Bladder microvascular endothelial cell (primary cell): ENCODE measurements at places on chromosomes 12 and 14. TPM values are rescaled to one million over a fixed set of nuclear protein-coding genes. Genes with fewer than 3 reads are reported as not detected.

Gene C14orf132
- total RNA-seq, result 3.2 and 4.5 TPM in 2 replicates

Gene NFKBIA
- total RNA-seq, result 125 and 202 TPM in 2 replicates

Gene REP15
- 0.97 and 12.6 TPM in 2 replicates for total RNA-seq

Gene CLEC1A
- total RNA-seq, result 22.3 and 28.0 TPM in 2 replicates

Gene SUOX
- total RNA-seq, result 6.5 and 12.3 TPM in 2 replicates

Gene KRT78
- total RNA-seq, result not detected in 2 replicates

Gene ACOT6
- total RNA-seq, result not detected in 2 replicates

Gene SERPINA4
- not detected in 2 replicates for total RNA-seq

Gene C12orf60
- total RNA-seq, result 1.1 and 1.3 TPM in 2 replicates

Gene CFAP251
- total RNA-seq, result 1.1 and 5.9 TPM in 2 replicates

Gene RIPK3
- total RNA-seq, result 4.9 TPM in 2 replicates

Gene SPIC
- not detected in 2 replicates for total RNA-seq

Gene CMKLR1
- under 0.01 TPM in 1 of 2 replicates, not detected in the other for total RNA-seq

Gene LHX5
- total RNA-seq, result not detected in 2 replicates

Gene ATP5F1B
- total RNA-seq, result 463 and 484 TPM in 2 replicates

Gene CRIP1
- 0.25 and 4.5 TPM in 2 replicates for total RNA-seq

Gene PTCSC3
- total RNA-seq, result not detected in 2 replicates

Gene AQP5
- under 0.01 and 0.19 TPM in 2 replicates for total RNA-seq
